NCI-H526 treated with DMSO at 0.1 percent for 48 hours (cell line): ENCODE measurements at places on chromosomes 2 and 18.

DNA sequence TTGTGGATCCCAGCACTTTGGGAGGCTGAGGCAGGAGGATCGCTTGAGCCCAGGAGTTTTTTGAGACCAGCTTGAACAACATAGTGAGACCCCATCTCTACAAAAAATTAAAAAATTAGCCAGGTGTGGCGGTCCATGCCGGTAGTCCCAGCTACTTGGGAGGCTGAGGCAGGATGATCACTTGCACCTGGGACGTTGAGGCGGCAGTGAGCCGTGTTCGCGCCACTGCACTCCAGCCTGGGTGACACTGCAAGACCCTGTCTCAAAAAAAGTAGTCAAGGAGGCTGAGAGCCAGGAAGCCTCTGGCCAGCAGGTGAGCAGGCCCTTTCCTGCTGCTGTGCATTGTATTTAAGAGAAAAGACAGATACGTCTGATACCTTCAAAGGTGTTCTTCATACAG, 11.1 kb upstream of the PROC start:
- DNase-seq, result no peak

- no peak for DNase-seq
Observed at GRCh38 chr2:228628682-228629081, 447.2 kb upstream of the SPHKAP start.

DNA sequence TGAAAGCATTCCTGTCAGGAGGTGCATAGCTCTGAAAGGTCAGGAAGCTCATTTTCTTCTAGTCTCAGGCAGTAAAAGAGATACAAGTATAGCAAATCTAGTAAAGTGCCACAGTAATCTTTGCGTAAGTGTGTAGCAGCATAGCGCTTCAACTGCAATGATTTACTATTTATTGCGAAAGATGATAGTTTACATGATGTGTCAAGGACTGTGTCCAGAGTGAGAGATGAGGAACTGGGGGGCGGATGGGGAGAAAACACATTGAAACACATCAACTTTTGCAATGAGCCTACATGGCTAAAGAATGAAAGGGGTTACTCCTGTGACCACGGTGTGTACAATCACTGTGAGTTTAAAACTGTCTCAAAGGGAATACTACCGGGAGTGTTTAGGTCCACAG, 644.4 kb downstream of the GALR1 start:
- no peak for DNase-seq

DNA sequence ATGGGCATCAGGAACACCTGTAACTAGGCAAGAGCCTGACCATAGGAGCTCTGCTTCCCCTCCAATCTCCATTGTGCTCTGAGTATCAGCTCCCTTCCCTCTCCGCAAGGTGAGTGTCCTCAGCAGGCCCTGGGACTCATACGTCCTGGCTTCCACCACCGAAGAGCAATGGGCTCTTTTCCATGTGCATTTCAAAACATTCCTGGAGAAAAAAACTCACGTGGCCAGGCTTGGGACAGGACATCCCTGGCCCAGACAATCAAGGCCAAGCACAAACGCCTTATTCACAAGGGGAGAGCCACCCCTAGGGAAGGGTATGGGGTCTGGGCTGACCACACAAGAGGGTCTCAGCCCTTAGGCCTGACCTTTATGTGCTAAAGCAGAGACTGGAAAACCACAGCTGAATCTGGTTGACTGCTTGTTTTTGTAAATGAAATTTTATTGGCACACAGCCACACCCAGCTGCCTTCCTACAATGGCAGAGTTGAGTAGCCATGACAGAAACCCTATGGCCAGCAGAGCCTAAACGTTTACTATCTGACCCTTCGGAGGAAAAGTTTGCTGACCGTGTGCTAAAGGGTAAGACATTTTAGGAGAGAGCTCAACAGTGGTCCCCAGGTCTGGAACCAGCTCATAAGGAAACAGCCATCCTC, 175.7 kb upstream of the ARL4C start:
- DNase-seq, result no peak

- DNase-seq, result no peak
Observed at GRCh38 chr2:62800618-62801017, 95.1 kb downstream of the EHBP1 start.

- DNase-seq, result no peak
Observed at GRCh38 chr18:7062811-7063210, 54.8 kb downstream of the LAMA1 start.

DNA sequence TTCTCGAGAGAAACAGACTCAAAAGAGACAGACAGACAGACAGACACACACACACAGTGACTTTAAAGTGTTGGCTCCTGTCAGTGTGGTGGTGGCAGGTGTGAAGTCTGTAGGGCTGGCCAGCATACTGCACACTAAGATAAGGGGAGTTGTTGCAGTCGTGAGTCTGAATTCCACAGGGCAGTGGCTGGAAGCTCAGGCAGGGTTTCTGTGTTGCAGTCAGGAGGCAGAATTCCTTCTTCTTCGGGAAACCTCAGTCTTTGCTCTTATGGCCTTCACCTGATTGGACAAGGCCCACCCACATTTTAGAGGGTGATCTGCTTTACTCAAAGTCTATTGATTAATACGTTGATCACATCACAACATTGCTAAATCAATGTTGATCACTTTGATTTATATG, 478.4 kb upstream of the HS6ST1 start:
- no peak for DNase-seq

- DNase-seq, result peak; percentile 34
Observed at GRCh38 chr2:27723372-27724144, 48.0 kb upstream of the MRPL33 start.

GRCh38 chr2:65374575-65374974, 57.8 kb downstream of the SPRED2 start:
- no peak for DNase-seq

DNA sequence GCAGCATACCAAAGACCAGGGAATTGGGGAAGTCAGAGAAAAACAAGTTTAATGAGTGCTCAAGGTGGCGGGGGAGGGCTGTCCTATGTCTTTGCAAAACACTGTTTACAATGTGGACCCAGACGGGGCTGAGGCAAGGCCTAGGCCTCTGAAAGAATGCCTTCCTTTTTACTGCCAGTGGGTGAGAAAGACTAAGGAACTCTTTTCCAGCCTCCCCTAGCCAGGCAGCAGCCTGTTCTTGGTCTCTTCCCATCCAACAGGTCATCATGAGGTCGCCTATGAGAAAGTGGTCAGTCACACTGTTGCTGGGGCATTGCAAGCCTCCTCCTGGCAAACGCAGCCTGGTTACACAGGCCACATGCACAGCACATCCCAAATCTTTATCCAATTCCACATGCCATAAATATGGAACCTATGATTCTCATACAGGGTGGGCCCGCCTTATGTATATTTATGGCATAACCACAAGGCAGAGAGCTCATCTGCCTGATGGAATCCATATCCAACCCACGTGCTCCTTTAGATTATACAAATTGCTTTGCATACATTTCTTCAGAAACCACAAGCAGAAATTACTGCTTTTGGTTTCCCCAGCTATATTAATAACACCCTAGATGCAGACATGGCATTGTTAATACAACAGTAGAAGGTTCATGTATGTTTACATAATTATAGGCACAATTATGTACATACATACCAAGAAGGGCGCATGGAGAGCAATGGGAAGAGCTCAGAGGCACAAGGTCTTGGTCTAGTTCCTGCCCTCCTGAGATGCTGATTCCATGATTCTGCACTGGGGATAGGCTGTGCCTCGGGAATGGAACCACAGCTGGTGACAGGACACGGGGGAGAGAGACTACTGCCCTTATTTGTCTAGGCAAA, 48.6 kb downstream of the NRP2 start:
- peak; percentile 41 for DNase-seq

DNA sequence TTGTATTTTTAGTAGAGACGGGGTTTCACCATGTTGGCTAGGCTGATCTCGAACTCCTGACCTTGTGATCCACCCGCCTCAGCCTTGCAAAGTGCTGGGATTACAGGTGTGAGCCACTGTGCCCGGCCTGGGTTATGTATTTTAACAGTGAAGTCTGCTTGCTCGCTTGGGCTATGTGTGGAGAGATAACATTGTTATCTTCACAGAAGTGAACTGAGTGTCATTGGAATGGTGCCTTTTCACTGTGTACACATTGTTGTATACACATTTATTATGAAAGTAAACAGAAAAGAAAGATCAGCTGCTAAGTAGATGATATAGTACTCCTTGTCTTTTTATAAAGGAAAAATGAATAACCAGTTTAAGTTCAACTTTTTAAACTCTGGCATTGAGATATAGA, 30.4 kb downstream of the RNF138 start:
- no peak for DNase-seq

GRCh38 chr2:223580951-223581350, 21.2 kb downstream of the SCG2 start:
- no peak for DNase-seq

DNA sequence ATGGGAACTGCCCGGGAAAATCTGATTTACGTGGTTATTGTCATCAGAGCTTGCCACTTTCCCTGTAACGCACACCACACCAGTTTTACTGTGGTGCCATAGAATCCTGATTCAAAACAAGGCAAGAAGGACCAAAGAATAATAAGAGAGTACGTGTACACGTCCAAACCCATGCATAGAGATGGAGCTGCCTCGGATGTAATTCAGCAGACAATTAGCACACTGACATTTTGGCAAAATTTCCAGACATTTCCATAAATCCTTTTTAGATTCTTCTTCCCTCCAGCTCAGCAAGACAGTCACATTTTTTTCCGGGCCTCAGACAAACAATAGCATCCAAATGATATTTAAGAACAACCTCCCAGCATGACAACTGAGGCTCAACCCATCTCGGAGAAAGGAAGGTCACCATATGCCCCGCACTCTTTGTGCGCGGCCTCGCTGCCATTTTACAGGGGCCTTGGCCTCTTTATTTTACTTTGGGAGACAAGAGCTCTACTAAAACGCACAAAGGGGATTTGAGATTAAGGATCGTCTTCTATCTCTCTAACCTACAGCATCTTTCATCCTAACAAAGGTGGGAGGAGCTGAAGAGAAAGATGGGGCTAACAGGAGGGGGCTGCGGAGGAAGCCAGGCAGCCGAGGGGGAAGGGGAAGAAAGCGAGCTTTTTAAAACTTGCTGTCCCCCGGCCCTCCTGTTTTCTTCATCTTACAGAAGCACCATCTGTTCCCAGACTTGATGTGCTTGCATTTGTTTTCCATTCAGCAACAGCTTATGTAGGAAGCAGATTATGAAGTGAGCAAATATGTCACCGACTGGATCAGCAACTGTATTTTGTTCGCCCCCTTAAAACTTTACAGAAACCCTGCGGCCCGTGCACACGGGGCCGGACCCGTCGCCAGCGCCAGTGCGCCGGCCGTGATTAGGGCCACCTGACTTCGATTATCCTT, 61.0 kb downstream of the CDCA7 start:
- DNase-seq, result no peak

DNA sequence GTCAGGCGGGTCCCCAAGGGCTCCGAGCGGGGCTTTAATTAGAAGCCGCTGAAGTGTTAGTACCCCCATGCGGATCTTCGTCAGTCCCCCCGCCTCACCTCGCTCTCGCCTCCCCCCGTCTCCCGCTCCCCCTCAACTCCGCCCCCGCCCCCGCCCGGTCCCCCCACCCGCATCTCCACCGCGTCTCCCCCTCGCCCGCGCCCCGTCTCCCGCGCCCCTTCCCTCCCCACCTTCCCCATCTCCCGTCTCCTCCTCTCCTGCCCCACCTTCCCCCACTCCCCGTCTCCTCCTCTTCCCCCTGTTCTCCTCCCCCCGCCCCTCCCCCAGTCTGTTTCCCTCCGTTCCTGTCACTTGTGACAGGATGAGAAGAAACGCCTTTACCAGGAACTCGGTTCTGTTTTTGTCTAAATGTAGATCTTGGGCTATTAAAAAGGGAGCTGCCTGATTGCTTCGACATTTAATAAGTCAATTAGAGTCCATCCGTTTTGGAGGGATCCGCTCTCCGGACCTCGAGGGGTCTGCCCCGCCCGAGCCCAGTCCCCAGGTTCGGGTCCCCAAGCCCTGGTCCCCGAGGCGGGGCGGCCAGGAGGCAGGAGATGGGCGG, 969 bp upstream of the ALKAL2 start:
- DNase-seq, result no peak

GRCh38 chr2:153020201-153020600, 301.8 kb downstream of the ARL6IP6 start:
- DNase-seq, result no peak

DNA sequence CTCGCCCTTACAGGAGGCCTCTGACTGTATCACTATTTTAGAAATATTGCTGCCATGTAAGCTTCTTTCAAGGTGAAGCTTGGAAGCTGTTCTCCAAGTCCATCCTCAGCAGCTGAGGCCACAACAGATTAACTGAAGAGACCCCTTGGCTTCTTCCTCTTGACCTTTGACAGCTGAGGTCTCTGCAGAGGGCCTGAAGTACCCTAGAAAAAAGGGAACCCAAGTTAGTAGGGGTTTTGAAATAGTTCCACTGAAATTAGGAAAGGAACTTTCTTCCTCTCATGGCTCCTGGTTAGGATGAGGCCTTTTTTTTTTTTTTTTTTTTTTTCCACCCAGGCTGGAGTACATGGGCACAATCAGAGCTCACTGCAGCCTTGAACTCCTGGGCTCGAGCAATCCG, 15.5 kb upstream of the IHH start:
- DNase-seq, result no peak

DNA sequence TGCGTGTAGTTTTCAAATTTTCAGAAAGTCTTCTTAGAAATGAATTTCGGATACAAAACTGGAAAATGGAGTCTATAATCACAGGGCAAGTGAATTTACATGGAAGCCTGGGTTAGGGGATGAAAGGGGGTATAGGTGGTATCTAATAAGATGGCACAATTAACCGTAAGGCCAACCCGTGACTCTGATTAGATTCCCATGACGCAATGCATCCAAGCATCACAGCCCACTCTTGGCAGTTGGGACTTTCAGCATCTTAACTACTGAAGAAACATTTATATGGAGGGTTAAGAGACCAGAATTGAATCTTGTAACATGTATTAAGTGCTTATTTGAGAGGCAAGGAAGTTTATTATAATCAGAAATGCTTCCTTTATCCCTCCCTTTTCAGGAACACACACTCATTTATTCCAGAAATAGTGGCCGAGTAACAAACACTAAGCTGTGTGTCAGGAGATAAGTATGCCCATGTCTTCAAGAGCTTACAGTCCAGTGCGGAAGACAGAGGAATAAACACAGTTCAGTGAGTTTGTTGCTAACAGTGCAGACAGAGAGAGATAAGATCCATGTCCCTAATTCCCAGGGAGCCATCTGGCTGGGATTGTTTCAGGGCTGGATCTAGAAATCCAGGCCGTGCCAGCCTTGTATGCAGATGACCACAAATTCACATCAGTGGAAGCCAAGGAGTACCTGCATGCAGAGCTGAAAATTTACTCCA, 151.2 kb downstream of the ANTXR1 start:
- no peak for DNase-seq

GRCh38 chr18:35695803-35696202, 114.3 kb downstream of the GALNT1 start:
- DNase-seq, result no peak

- no peak for DNase-seq
Observed at GRCh38 chr18:77004555-77005380, 127.8 kb downstream of the MBP start.

GRCh38 chr2:155157711-155158110, 459.2 kb downstream of the KCNJ3 start:
- DNase-seq, result no peak

GRCh38 chr2:226687641-226688253, 111.9 kb downstream of the IRS1 start:
- DNase-seq, result no peak

- DNase-seq, result no peak
Observed at GRCh38 chr2:215430528-215431187, 5.2 kb downstream of the FN1 start.
